ENCODE measurements at places on chromosomes 16 and 17.

- no peak for DNase-seq
Measured at GRCh38 chr16:67327743-67328142, 1.1 kb downstream of the LRRC36 start.

- DNase-seq: peak; percentile 68
Measured at GRCh38 chr17:77610518-77610893, 348.0 kb upstream of the TNRC6C start.

DNA sequence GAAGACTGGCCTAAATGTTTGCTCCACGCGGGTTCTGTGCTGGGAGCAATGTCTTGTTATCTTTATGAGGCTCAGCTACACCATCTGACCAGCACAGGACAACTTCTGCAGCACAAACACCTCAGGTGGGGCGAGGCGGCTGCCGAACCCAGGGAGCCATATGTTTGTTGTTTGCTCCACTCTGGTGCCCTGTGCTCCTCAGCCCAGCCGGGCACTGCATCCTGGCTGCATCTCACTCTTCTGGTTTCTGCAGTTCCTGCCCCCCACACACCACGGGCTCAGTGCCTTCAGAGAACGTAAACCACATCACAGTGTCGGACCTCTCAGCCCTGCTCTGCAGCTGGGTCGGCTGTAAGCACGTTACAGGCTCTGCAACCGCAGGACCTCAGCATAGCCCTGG lies 32.4 kb downstream of the MXRA7 start:
- no peak for DNase-seq

DNA sequence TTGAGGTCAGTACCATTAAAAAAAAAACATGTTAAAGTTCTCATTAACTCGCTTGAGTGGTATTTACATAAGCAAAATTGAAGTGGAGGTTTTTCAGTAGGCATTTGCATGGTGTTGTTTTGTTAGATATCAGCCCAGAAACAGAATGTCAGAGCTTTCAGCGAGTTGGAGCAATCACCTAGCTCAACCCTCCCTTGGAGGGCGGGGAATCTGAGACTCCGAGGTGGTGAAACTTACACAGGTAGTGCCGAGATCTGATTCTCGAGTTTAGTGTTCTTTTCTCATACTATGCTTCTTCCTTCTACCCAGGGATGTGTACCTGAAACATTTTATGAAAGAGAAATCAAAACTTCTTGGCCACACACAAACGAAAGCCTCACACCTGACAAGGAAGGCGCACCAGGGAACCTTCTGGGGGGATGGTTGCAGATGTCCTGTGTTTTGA lies 6.6 kb downstream of the SEC14L1 start:
- DNase-seq: no peak

GRCh38 chr17:36885771-36886377 lies 51.4 kb upstream of the LHX1 start:
- no peak for DNase-seq

DNA sequence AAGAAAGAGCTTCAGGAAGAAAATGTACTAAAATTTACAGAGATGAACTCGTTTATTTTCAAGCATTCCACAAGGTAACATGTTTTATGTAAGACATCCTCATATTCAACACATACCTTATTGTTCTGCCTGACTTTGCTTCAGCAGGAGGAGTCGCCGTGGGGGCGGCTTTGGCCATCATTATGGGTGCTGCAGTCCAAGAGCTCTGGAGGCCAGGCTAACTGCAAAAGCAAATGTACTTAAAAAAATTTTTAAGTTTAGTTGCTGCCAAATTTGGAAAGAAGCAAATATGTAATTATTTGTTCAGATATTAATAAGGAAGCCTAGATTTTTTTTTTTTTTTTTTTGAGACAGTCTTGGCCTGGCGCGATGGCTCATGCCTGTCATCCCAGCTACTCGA lies 4.1 kb upstream of the SPG7 start:
- DNase-seq: no peak

DNA sequence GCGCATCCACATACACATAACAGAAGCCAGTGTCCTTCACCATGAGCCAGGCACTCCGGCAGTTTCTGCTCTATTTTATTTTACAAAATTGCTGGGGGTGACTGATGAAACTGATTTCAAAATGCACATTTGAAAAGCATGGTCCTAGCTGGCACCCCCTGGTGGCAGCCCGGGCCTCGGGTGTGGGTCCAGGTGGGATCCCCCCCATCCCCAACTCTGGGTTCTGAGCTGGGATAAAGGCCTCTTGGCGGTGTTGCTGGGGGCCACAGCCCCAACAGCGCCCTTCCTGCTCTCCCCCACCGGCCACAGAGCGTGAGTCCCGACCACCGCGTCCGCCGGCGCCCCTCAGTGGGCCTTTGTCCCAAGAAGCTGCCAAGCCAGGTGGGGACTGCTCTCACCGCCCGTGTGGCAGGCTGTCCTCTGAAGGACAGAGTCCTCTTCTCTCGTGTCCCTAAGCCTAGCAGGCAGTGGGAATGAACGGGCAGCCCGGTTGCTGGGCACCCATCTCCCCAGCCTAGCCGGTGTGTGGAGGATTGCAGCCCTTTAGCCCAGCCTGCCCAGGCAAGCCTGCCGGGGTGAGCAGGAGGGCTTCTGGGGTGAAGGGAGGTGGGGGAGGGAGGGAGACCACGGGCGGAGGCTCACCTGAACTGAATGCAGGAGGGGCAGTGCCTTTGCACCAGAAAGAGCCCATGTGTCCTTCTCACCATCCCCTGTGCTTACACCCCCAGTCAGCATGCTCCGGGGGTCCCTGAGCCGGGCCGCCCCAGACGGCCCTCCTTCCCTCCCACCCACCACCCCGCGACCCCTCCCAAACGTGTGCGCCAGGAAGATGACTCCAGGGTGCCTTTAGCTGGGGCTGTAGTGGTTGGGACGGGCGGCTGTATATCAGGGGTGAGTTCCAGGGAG lies 898 bp downstream of the SNAI3 start:
- DNase-seq: no peak

DNA sequence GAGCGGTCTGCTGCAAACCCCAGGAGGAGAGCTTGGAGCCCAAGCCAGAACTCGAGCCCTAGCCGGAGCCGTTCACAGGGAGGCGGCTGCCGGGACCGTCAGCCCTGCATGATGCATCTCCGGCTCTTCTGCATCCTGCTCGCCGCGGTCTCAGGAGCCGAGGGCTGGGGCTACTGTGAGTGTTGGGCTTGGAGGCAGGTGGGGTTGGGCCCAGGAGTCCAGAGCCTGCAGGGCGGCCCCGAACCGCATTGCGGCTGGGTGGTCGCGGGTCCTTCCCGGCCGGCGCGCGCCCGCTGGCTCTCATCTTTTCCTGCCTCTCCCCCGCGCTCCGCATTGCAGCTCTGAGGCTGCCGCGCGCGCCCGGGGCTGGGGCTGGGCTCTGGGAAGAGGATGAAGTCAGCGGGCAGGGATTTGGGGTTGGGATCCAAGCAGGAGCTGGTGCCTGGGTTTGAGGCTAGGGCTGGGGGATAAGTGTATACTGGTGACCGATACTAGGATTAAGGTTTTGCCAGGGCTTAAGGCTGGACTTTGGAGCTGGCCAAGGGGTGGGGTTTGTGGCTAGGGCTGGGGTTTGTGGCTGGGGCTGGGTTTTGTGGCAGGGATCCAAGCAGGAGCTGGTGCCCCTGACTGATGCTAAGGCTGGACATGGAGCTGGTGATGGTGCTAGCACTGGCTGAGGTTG lies 532 bp downstream of the CNTNAP1 start:
- DNase-seq: no peak

- DNase-seq: no peak
Measured at GRCh38 chr17:8611619-8612298, 18.8 kb downstream of the MYH10 start.

DNA sequence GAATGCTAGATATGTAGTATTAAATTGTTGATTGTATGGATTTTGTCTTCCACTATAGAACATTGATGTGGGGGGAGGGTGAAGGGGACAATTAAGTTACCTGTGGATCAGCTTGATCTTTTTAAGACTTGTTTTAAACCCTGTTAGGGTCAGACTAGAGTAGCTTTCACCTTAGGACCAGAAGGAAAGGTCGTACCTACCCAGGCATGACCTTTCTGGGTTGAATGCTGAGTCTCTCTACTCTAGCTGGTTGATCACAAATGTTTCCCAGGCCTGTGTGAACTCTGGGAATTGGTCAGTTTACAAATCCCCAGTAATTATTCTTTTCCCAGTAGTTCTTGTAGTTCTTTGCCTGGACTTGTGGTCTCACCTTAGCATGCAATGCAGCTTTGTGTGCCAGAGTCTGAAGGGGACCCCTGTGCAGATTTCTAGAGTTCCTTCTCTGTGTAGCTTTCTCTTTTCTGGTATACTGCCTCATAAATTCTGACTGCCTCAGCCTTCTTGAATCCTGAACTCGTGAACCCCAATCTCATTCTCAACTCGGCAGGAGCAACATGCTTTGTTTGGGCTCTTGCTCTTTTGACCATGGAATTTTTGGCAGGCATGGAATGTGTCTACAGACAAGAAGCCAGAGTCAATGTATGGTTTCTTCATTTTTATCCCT lies 54.1 kb downstream of the VMP1 start:
- DNase-seq: no peak

DNA sequence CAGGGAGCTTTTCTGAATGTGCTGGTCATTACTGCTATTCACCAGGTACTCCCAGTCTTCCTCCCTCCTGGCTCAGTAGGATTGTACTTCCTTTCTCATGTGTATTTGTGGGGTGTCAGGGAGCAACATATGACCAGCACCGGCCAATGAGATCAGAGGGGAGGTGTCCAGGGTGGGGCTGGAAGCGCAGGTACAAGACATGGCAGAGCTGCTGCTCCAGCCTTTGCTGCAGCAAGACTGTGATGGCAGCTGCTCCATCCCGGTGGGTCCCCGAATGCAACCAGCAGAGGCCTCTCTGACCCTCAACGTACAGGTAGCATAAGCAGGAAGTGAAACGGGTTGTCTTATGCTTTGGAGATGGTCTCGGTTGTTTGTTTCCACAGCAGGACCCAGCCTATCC lies 53.8 kb upstream of the CACNG5 start:
- no peak for DNase-seq

DNA sequence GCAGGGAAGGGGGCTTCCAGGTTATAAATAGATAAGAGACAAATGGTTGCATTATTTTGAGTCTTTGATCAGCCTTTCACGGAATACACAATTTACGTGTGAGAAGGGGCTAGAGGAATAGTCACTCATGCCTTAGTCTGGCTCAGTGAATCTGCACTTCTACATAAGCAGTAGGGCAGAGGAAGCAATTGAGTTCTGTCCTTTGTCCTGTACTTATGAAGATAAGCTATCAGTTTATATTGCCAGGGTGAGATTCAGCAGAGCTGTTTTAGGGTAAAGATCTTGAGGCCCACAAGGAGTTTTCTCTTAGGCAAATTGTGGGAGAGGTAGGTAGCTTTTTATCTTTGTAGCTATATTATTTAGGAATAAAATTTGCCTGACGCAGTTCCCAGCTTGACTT lies 33.3 kb downstream of the TOM1L1 start:
- DNase-seq: no peak

DNA sequence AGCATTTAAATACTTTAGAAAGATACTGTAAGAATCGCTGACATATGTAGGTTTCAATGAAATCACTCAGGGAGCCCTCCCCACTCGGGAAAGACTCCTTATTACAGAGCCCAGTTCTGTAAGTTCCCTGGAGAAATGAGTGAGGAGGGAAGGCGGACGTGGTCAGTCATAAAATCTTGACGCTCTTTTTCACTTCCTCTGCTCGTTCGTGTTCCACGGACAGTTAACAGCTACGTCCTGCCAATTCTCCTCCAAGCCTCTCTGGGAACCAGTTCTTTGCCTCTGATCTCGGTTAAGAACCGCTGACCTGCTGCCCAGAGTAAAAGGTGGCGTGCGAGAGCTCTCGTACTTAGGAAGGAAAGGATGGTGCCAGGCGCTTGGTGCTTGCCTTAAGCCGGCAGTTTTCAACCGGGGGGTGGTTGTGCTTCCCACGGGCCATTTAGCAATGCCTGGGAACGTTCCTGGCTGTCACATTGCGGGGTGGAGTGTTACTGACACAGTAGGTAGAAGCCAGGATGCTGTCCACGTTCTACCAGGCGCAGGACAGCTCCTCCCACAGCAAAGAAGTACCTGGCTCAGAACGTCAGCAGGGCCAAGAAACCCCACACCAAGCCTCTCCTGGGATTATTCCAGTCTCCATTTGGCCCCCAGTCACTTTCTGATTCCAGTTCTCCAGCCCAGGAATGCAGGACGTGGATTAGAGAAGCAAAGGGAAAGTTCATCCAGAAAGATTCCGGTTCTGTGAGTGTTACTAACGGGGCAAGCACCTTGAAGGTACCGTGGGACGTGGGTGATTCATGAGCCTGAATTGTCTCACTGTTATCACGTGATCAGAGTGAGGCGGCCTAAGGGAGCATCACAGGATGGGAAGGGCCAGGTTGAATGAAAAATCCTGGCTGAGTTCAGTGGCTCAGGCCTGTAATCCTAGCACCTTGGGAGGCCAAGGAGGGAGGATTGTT lies 87.7 kb downstream of the MRM3 start:
- DNase-seq: peak; percentile 63

DNA sequence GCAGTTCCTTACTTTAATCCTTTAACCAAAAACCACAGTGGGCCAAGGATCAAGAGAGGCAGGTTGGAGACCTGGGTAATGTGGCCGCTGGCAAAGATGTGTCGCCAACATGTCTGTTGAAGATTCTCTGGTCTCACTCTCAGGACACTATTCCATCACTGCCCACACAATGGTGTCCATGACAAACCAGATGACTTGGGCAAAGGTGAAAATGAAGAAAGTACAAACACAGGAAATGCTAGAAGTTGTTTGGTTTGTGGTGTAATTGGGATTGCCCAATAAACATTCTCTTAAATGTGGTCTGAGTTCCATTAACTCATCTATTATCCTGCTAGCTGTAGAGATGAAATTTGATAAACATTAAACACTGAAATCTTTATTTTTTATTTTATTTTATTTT lies 43.3 kb downstream of the SALL1 start:
- DNase-seq: no peak

- no peak for DNase-seq
Measured at GRCh38 chr16:4018391-4018790, 97.9 kb downstream of the ADCY9 start.

DNA sequence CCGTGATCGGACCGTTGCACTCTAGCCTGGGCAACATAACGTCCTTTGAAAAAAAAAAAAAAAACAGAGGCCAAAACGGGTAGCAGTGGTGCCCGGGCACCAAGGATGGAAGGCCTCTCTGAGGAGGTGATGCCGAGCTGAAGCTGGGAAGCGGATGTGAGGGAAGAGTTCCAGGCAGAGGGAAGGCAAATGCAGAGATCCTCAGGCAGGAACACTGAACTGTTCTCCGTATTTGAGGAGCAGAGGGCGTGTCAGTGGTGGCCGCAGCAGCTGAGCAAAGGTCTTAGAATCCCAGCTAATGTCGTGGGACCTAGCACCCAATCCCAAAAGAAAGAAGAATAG lies 656 bp upstream of the KCTD13 start:
- no peak for DNase-seq

DNA sequence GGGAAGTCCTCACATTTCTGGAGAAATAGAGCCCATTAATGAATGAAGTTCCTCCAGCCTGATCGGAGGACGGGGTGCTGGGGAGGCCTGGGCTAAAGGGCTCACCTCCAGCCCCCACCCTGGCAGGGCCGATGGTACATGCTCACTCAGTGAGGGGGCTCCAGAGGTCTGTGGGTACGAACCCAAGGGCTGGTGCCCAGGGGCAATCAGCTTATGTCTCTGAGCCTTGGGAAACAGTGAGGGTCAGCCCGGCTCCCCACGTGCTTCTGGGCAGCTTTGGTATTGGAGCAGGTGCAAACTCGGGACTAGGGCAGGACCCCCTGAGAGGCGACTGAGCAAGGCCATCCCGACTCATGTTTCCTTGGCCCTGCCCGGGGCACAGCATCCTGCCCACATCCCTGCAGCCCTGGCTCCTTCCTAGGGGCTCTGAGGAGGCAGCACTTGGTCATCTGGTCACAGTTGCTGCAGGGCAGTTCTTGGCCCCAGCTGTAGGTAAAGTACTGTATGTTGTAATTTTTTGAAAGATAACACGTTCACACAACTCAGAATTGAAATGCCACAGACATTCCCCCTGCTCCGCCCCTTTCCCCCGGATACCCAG lies 969 bp upstream of the CETP start:
- DNase-seq: no peak

All from lower leg skin (tissue), 4 donors.